Gastroesophageal sphincter (tissue), 4 donors: ENCODE measurements at places on chromosomes 3 and 15. TPM values are rescaled to one million over a fixed set of nuclear protein-coding genes. Genes with fewer than 3 reads are reported as not detected.

DNA sequence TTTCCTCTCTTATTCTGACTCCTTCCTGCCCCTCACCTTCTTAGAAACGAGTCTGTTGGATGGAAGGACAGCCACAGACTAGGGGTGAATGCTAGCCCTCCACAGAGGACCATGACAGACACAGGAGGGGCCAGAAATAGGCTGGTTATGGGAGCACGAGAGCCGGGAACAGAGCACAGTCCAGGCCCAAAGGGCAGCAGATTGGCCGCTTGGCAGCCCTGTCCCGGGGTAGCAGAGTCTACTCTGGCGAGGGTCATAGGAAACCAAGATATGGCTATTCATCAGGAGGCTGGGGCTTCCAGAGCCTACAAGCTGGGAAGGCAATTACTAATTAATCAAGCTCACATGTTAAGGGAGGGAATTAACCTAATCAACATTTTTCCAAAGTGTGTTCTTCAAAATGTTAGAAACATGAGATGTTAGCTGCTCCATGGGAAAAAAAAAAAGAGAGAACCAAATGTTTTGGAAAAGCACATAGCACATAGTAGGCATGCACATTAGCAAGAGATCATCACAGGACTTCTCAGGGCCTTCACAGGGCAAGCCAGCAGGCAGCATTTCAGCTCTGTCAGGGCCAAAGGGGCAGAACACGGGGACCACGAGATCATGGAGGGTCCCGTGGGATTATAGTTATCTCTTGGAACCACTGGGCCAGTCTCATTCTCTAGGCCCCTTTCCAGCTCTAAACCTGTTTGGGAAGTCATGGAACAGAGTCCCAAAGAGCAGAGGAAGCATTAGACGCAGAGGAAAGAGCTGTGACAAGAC, 13.3 kb downstream of the SEMA3G start:
- no peak for ATAC-seq

DNA sequence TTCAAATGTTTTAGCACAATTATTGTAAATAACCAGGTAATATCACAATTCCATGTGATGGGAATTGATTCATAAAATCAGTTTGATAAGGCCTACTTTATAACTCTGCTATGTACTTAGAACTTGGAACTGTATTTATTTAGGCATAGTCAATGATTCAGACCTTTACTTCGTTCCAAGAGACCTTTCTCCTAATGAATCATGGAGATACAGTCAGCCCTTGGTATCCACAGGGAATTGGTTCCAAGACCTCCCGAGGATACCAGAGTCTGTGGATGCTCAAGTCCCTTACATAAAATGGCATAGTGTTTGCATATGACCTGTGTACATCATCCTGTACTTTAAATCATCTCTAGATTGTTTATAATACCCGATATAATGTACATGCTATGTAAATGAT, 60.8 kb upstream of the UMPS start:
- no peak for ATAC-seq

DNA sequence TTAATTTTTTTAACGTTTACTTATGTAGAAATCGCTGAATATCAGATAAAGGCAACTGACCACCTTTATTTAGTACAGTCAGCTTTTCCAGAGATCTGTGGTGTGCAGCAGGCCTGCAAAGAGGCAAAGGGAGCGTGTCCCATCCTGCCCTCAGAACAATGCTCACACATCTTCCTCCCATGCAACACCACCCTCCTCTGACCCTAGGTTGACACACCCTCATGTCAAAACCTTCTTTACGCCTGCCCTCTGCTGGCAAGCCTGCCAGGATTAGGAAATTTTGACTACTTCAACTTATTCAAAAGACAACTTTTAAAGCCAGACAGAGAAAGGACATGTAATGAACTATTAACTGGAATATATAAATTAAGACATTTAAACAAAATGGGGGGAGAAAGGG, 513.7 kb downstream of the FOXP1 start:
- peak; percentile 40 for ATAC-seq

The C3orf20 gene
- total RNA-seq = not detected

DNA sequence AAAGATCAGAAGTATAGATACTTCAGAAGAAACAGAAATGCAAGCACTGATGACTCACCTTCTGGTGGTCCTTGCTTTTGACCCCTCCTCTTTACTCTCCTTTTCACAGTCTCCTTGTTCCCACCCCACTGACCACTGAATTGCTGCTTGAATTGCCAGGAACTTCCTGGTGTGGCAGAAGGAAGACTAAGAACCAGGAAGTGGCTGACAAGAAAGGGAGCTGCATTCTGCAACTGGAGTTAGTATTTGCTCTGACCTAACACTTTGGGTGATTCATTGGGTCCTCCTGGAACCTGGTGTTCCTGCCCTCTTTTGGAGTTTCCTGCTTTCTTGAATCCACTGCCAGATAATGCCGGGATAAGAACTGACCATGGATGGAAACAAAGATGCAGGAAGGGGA, 23.0 kb downstream of the KY start:
- ATAC-seq = no peak

DNA sequence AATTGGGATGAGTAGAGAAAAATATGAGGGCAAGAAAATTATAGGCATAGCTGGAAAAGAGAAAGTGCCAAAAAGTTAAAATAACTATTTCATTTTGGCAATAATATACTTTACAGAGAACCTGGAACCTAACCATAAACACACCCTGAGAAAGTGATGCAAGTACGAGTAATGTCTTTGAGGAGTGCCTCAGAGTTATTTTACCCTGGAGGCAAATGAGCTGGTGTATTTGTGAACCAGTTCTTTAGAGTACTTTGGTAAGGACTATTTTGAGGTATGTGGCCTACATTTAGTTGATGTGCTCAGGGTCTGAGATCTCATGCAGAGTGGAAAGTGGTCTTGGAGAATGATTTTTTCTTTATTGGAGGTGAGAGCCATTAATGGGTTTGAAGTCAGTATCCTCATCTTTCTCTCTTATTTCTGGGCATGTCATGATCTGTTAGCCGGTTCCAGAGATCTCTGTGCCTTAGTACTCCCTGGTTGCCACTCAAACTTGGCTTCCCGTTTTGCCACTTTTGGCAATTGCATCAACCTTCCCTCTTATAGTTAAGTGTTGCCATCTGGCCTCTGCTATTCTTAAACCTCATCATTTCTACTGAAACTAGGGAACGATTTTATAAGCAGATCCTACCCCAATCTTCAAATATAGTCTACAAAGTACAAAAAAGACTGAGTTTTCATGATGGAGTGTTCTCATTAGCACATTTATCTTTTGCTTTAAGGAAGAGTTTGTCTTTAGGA, 145.7 kb downstream of the EPHA6 start:
- no peak for ATAC-seq

DNA sequence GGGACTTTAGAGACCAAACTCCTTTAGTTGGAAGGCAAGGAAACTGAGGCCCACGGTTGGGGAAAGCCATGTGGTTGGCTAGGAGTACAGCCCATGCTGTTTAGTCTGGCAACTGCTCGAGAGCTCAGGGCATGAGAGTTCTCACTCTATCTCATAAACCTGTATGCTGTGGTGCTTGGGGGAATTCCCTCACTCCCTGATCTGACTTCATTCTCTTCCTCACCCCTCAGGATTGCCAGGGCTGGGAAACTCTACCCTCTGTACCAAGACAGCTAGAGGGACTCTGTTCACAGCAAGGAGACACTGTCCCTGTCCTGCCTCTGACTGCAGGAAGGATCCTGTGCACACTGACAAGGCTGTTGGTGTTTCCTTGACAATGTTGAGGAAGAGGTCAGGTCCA, 230.2 kb downstream of the ZNF621 start:
- ATAC-seq = no peak

DNA sequence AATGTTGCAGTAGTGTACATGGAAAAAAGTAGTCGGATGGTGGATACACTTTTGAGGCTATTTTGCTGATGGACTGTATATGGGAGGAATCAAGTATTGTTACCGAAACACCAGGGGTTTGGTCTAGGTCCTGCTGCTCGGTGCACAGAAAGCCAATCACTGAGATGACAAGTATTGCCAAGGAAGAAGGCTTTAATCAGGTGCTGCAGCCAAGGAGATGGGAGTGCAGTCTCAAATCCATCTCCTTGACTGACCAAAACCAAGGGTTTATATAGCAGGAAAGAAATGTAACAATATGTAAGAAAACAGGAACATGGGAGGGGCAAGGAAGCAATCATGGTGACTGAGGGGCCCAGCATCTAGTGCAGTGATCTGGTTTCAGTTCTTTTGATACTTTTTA, 2.8 kb upstream of the ACVR2B start:
- ATAC-seq = no peak

- ATAC-seq = no peak
Measured at GRCh38 chr3:145370870-145371269, 790.1 kb downstream of the PLOD2 start.

DNA sequence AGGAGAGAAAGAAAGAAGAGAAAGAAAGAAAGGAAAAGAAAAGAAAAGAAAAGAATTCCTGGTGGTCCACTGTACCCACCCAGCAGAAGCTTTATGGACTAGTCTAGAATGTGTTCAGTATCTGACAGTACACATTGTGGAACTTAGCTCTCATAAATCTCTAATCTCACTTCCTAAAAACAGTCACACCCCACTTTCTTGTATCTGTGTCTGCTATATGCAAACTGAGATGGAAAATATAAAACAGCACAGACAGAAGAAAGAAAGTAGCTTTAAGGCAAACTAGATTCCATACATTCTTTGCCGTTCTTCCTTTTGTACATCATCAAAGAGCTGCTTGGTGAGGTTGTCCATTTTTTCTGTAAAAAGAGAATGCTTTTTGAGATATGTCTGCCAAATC, 41.1 kb upstream of the GNB5 start:
- ATAC-seq = no peak

The FRMD5 gene
- 0.47 TPM for total RNA-seq
